ENCODE measurements at places on chromosomes 1 and 21.

- DNase-seq: no peak
These were observed 1186.5 kb upstream of the TMPRSS15 start for GRCh38 chr21:19590044-19590443.

- DNase-seq: no peak
These were observed 2.8 kb downstream of the TARBP1 start for GRCh38 chr1:234476172-234476571.

GRCh38 chr1:190179817-190180216 lies 297.8 kb downstream of the BRINP3 start:
- DNase-seq: no peak

DNA sequence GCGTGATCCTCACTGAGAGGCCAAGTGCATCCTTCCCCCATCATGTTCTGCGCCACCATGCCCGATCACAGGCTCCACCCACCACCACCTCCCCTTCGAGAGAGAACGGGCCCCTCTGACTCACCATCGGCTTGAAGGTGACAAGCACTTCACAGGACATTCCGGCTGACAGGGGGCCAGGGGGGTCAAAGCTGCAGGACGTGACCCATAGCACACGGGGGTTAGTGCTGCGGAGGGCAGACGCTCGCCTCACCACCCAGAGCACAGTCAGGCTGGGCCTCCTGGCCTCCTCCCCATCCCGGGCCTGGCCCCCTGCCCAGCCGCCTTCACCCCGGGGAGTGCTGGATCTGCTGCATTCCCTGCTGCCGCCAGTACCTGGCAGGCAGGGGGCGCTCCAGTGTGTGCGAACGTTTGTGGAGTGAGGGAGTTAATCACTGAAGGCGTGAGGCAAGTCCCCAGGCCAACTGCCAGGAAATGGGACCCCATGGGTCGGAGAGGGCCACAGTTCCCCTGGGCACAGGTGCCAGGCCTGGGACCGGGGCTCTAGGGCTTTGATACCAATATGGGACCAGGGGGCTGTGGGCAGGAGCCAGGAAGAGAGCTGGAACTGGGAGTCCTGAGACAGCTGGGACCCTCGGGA lies 40.9 kb upstream of the TMEM52 start:
- peak; percentile 95 for DNase-seq

DNA sequence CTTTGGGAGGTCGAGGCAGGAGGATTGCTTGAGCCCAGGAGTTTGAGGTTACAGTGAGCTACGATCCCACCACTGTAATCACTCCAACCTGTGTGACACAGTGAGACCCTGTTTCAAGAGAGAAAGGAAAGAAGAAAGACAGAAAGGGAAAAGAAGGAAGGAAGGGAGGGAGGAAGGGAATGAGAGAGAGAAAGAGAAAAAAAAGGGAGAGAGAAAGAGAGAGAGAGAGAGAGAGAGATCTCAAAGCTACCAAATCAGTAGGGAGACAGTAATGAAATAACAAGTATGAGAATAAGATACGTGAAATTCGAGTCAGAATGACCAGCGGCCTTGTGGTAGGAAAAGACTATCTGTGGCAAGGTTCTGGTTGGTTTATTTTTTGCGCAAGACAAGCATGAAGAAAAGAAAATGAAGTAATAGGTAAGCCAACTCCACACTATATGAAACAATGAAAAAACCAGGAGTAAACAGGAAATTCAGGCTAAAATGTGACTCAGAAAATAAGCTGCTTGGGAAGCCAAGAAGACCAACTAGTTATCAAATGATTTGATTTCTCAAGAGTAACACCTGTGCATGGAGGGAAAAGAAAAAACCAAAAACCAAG lies 8.9 kb downstream of the MTF1 start:
- DNase-seq: no peak

- no peak for DNase-seq
These were observed 84.9 kb upstream of the ARHGEF16 start for GRCh38 chr1:3369446-3370076.

GRCh38 chr1:17554954-17555353 lies 15.5 kb downstream of the ARHGEF10L start:
- no peak for DNase-seq

DNA sequence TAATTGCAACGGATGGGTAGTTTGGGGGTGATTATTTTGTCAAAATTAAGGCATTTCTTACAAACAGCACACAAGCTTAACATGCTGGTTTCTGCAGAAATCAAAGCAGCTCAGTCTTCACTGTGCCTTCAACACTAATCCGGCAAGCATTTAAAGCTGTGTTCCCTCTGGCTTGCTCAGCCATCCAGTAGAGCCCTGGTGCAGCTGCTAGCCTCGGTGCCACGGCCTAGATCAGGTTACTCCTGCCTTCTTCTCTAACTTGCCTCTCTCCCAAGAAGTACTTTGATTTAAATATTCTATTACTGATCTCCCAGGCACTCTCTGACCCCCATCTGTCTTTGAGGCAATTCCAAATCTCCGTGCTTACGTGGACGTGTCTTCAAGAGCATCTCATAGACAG lies 85.6 kb downstream of the GREM2 start:
- DNase-seq: no peak

DNA sequence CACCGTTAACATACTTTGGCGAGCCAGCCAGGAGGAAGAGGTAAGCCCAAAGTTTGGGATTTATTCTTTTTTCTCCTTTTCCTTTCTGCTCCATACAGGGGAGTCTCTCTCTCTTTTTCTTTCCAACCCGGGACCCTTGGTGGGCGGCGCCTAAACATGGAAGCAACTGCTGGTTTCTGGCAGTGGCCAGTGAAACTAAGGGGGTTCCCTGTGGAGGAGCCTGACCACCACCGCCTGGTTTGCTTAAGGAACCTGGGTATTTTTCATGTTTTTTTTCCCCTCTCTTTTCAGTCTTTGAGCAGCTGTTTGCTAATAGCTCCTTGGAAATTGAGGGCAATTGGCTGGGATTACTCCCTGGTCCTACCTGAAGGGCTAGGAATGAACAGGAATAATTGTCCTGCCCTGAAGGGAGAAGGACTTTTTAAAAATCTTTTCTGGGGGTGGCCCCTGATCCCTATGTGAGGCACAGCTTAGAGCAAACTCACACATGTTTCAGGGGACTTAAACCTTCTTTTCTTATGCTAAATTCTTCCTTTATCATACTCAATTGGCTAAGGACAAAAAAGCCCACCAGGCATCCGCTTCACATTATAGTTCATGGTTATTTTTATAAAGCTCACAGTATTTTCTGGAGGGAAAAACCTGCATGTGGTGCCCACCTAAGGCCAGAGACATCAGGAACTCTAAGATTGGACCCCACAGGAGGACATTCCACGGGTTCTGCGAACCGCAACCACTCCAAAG lies 61.3 kb upstream of the PLD5 start:
- DNase-seq: no peak

DNA sequence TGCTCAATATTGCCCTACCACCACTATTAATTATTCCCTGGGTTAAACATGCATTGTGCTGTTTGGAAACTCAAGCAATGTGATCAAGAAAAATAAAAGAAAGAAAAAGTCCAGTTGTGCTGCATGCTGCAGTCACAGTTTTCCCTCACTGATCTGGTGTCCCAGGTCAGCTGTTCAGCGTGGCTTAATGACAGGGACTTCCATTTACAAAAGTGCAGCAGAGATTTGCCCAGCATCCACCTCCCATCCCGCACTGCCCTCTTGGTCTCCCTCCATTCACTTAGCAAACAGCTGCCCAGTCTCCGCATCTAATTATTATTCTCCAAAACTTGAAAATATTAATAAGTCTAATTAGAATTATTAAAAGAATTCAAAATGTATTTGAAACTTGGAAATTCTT lies 2.0 kb upstream of the OR2T4 start:
- DNase-seq: no peak

- no peak for DNase-seq
These were observed 91.2 kb upstream of the JUN start for GRCh38 chr1:58874757-58875755.

GRCh38 chr1:74463333-74463988 lies 49.0 kb downstream of the LRRC53 start:
- no peak for DNase-seq

DNA sequence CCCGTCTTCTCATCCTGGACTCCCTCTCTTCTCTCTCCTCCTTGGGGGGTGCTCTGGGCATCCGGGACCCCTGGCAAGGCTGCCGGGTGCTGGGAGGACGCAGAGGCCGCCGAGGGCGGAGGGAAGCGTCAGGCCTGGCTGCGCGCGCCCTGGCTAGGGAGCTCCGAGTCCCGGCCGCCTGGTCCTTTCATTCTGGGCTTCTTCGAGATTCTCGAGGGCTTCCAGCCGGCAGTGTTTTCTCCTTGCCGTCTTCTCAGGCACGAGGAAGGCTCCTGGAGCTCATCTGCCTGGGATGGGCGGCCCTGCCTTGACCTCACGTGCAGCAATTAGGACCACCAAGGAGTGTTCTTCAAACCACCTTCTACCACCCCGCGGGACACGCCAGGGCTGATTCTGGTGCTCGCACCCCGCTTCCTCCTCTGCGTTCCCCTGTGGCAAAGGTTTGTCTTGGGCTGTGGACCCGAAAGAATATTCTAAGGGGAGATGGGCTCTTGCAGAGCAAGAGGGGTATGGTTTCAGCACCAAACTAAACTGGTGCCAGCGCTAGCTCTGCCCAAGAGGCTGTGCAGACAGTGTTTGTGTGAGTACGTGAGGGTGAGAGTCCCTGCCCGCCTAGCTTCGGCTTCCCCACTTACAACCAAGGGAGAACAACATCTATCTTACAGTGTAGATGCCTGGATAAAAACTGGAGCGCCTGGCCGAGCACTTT lies 36.5 kb downstream of the PIK3CD start:
- DNase-seq: peak; percentile 64
